ENCODE measurements at places on chromosomes 13 and 19. TPM values are rescaled to one million over a fixed set of nuclear protein-coding genes. Genes with fewer than 3 reads are reported as not detected.

DNA sequence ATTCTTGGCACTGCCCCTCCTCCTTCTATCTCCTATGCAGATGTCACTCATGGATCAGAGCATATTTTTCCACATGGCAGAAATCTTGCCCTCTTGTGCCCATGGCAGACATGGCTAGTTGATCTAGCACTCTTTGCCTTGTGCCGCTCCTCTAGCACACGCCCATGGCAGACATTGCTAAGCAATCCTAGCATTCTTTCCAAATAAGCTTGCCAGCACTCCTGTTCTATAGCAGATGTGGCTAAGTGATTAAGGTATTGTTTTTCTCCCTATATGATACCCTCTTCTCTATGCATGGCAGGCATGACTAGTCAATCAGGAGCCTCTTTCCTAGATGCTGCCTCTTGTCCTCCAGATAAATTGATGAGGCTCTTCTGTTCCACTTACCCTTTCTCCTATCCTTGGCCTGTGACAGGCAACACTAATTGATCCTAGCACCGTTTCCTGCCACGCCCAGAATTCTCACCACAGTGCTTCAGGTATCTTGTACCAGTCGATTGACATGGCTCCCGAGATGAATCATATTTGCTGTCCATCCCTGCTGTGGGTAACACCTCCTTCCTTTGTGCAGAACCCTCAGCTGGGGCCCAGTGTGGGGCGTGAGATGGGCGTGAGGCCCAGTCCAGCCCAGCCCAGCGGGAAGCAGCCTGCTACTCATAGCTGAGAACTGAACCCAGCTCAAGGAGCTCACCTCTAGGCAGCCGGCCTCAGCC lies 26.9 kb downstream of the TMED1 start:
- DNase-seq: no peak

GRCh38 chr19:1599460-1599846 lies 5.8 kb downstream of the UQCR11 start:
- no peak for DNase-seq

DNA sequence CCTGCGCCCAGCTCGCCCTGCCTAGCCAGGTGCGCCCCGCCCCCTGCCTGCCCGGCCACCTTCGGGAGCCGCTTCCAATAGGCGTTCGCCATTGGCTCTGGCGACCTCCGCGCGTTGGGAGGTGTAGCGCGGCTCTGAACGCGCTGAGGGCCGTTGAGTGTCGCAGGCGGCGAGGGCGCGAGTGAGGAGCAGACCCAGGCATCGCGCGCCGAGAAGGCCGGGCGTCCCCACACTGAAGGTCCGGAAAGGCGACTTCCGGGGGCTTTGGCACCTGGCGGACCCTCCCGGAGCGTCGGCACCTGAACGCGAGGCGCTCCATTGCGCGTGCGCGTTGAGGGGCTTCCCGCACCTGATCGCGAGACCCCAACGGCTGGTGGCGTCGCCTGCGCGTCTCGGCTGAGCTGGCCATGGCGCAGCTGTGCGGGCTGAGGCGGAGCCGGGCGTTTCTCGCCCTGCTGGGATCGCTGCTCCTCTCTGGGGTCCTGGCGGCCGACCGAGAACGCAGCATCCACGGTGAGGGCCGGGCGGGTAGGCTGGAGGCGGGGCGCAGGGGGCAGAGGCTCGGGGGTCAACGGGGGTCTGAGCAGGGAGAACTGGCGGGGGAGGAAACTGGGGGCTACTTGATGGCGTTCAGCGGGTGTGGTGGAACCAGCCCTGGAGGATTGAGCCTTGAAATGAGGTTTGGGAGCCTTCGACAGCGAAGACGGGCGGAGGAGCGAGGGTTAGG lies at the start of gene SPINT2:
Gene SPINT2 (plus strand): TSS at position 88 of the 727 bp plus-strand sequence. CDS start 320 bp downstream, at position 408.
- no peak for DNase-seq

DNA sequence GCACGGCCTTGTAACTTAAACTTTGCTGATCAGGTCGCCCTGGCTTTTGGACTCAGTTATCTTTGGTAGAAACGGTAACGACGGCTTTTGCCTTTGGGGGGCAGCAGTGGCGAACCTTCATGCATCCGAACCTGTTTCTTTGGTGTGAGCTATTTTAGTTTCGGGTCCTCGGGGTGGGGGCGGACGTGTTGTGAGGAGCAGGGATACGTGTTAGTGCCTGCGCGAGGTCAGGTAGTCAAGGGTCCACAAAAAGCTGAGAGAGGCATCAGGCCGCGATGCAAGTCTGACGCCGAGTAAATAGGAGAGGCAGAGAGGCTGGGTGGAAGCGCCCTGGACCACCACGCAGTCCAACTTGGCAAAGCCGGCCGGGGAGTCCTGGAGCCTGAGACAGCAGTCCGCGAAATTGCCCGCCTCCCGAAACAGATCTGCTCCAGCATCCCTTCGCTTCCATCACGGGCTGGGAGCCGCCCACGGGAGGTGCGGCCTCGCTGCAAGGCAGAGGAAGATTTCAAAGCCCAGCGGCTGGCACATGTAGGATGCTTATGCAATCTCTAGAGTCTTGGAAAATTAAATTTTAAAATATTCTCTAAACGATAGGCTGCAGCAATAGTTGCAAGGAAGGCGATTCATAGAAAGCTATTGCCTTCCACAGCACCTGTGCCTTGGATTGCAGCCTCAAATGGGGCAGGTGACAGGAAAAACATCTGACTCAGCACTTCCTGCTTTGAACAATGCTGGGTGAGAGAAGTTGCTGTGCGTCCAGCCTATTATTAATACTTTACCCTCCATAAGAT lies 4.6 kb upstream of the TPP2 start:
- DNase-seq: peak; percentile 53

The KLHL26 gene
- total RNA-seq: 1.7 TPM

The SULT2B1 gene
- total RNA-seq: not detected

The C1QTNF9 gene
- total RNA-seq: not detected
